Hepatocyte (in vitro differentiated cells): ENCODE measurements at places on chromosomes 3 and 15.

- H3K36me3 ChIP-seq: no peaks in the 10 kb centered on the region
- peak overlapping the region; percentile 86 for H3K27ac ChIP-seq
- no peak overlapping the region for H3K4me3 ChIP-seq
- no peak for DNase-seq
These were observed 17.4 kb downstream of the CCDC12 start for GRCh38 chr3:46959161-46959511.

GRCh38 chr3:18725668-18726407 is 300.7 kb upstream of the SATB1 start:
- no peaks in the 10 kb centered on the region for H3K27me3 ChIP-seq
- H3K4me3 ChIP-seq: no peak overlapping the region
- DNase-seq: peak; percentile 9
- no peaks in the 10 kb centered on the region for H3K36me3 ChIP-seq

- no peak for DNase-seq
- no peaks in the 10 kb centered on the region for H3K27me3 ChIP-seq
- H3K36me3 ChIP-seq: no peaks in the 10 kb centered on the region
- H3K4me3 ChIP-seq: no peak overlapping the region
- H3K4me1 ChIP-seq: no peaks in the 10 kb centered on the region
These were observed 120.5 kb downstream of the GREM1 start for GRCh38 chr15:32838338-32838737.

DNA sequence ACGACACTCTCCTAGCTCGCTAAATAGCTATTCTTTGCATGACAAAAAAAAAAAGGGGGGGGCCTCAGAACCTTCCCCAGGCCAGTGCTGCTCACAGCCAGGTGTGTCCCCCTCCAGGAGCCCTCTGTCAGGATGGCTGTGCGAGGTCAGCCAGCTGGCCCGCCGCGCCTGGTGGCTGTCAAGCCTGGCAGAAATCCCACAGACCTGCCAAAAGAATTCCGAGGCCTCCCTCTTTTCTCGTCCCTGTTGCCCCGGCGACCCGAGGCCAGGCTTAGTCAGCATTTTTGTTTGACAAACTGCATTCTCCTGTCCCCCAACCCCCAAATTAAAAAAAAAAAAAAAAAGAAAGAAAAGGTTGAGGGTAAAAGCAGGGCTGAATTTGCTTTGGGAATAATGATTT is 61.9 kb downstream of the TM4SF4 start:
- peak; percentile 39 for DNase-seq
- H3K36me3 ChIP-seq: no peaks in the 10 kb centered on the region
- peaks cover 35% of the 10 kb centered on the region for H3K4me1 ChIP-seq
- H3K4me3 ChIP-seq: no peak overlapping the region
- H3K27me3 ChIP-seq: no peaks in the 10 kb centered on the region
- peak overlapping the region; percentile 40 for H3K27ac ChIP-seq

GRCh38 chr3:38311941-38312340 is 29.8 kb downstream of the SLC22A14 start:
- DNase-seq: no peak
- no peak overlapping the region for H3K27ac ChIP-seq
- no peak overlapping the region for H3K4me3 ChIP-seq
- no peaks in the 10 kb centered on the region for H3K27me3 ChIP-seq
- no peaks in the 10 kb centered on the region for H3K4me1 ChIP-seq
- H3K36me3 ChIP-seq: no peaks in the 10 kb centered on the region

GRCh38 chr15:101439920-101440319 is 49.6 kb downstream of the PCSK6 start:
- peaks cover 33% of the 10 kb centered on the region for H3K4me1 ChIP-seq
- H3K27me3 ChIP-seq: no peaks in the 10 kb centered on the region
- no peaks in the 10 kb centered on the region for H3K36me3 ChIP-seq
- no peak overlapping the region for H3K4me3 ChIP-seq
- peak overlapping the region; percentile 76 for H3K27ac ChIP-seq

DNA sequence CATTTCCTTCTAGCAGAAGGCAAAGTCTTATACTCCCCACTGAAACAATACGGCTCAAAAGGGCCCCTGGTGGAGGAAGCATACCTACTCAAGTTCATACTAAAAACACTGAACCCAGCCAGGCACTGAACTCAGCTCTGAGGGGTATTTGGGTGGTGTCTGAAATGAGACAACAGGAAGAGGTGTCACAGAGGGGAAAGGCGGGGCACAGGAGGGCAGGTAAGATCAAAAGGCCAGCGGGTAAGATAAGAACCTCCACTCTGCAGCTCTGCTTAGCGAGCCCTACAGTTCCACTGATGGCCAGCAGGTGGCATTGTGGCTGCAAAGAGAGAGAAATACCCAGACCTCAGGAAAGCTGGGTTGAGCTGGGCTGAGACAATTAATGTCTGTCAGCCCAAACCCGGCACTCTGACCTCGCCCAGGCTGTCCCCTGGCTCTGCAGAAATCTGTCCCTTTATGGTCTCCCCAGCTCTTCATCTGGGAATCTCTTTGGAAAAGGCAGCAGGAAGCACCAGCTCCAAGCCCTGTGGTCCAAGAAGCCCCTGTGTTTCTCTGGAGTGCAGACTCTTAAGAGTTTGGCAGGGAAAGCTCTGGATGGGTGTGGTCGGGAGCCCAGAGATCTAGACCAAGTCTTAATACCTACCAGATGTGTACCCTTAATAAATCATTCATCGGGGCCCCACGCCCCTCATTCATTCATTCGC is 8.4 kb downstream of the MFGE8 start:
- H3K27ac ChIP-seq: peak overlapping the region; percentile 31
- DNase-seq: peak; percentile 90
- H3K27me3 ChIP-seq: no peaks in the 10 kb centered on the region
- H3K4me1 ChIP-seq: no peaks in the 10 kb centered on the region
- no peak overlapping the region for H3K4me3 ChIP-seq
